ENCODE measurements at places on chromosomes 13 and 19.

DNA sequence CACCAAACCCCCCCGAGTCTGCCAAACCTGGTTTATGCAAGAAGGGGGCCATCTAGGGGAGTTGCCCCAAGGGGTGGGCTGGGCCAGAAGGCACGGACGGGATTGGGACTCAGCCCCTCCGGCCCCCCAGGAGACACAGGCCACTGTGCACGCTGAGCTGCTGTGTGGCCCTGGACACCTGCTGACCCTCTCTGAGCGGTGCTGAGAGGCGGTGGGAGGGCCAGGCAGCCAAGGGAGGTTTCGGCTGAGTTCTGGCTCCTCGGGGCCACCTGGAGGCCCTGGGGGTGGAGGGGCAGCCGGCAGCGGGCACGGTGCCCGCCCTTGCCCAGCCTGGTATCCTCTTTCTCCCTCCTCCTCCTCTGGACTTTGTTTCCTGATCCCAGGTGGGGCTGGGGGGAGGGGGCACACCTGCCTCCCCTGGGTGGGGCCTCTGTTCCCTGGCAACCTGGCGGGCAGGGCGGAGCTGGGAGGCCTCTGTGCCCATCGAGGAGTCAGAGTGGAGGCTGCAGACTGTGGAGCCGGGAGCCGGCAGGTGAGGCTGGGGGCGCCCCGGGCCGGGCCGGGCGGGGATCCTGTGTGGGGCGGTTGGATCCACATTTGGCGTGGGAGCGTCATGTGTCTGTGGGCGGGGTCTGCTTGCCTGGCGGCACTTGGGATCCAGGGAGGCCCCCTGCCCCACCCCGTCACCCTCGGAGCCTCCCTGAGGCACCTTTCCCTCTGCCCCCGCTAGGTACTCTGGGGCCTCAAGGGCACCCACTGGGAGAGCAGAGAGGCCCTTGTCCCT is at the start of gene MISP:
TSS of gene MISP (plus strand) at position 473 of the 784 bp plus-strand sequence. CDS start 5,835 bp downstream, outside the sequence.
- no peak for DNase-seq

DNA sequence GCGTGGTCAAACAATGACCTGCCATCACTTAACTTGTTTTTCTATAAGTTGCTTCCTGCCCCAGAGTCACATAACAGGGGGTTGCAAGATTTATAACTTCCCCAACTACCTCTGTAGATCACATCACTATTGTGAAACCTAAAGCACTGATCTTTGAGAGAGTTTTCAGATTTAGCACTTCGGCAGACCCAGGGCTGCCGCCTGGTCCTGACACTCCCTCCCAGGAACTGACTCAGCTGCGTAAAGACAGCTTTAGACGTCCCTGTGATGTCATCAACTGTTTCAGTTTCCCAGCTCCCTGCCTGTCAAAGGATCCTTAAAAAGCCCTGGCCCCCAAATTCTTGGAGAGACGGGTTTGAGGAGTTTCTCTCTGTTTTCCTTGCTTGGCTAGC is 33.3 kb downstream of the IGFL2 start:
- DNase-seq: peak; percentile 98

DNA sequence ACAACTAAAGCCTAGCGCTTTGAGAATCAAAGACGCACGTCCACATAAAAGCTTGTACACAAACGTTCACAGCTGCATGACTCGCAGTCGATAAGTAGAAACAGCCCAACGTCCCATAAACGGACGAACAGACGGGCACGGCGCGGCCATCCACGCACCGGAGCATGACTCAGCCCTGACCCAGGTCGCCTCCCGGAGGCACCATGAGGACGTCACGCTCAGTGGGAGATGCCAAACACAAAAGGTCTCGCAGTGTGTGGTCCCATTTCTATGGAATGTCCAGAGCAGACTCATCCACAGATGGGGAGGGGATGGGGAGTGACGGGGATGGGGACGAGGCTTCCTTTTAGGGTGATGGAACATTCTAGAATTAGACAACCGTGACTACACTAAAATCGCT is 9.4 kb downstream of the POLRMT start:
- DNase-seq: no peak

DNA sequence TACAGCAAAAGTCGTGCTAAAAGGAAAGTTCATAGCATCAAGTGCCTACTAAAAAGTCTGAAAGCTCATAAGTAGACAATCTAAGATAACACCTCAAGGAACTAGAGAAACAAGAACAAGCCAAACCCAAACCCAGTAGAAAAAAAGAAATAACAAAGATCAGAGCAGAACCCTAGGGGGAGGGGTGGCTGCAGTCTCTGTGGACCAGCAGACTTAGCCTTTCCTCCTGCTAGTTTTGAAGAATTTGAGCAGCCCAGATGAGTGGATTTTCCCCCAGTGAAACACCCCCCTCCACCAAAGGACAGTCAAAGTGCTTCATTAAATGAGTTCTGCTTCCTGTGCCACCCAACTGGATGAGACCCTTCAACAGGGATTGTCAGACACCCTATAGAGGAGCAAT is 2.6 kb upstream of the ZNF486 start:
- DNase-seq: no peak

DNA sequence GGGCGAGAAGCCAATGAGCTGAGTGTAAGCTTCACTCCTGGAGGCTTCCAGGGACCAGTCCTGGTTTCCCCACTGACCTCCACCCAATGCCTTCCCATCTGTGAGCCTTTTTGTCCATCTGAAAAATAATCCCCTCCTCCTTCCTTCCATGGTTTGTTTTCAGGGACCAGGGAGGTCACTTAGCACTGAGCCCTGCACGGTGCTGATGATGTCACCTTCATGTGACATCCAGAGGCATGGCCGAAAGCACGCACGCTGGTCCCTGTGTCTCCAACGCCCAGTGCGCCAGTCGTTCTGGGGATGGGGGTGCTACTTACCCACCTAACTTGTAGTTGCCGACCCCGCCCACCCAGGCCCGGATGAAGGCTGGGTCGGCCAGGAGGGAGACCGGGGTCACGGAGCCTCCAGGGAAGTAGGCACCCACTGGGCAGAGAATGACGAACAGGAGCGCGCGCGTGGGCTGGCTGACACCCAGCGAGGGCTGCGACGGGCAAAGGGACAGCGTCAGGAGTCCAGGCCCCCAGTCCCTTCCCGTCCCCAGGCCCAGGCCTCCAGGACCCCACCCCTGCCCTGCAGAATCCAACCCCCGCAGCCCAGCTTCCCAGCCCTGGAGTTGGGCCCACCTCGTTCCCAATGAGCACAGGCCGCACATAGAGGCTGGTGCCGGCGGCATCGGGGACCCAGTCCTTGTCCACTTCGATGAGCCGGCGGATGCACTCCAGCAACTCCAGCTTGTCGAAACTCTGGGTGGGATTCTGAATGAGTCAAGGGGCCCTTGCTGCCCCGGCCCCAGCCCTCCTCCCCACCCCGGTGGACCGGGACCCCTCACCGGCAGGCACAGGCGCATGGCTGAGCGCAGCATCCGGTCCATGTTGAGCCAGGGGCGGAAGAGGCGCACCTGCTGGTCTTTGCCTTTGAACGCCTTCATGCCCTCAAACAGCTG is 11.2 kb downstream of the BCAT2 start:
- no peak for DNase-seq

DNA sequence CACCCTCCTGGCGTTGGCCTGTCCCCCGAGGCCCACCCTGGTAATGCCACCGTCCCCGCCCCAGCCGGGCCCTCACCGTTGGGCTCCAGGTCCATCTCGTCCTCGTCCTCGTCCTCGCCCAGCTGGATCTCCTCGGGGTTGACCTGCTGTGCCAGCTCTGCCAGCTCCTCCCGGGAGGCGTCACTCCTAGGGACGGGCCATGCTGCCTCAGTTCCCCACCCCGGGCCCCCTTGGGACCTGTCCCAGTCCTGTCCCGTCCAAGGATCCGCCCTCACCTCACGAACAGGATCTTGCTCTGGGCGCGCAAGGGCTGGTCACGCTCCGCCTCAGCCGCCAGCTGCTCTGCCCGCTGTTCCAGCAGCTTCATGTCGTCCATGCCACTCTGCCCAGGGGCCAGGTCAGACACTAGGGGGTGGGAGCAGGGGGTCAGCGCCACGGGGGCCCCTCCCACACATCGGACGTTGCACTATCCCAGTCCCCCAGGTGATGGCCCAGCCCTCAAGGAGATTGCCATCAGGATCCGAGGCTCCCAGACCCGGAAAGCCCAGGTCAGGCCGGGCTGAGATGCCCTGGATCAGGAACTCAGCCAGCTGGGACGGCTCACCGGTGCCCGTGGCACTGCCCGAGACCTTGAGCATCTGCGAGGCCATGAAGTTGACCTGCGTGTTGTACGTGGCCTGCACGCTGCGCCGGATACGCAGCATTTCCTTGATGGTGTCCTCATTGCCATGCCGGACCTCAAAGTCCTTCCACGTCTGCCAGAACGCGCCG is 9.5 kb downstream of the XAB2 start:
- DNase-seq: no peak

Data from inflammatory macrophage treated with lipopolysaccharide for 4 hours (primary cell).